ENCODE measurements at places on chromosomes 7 and 10. TPM values are rescaled to one million over a fixed set of nuclear protein-coding genes. Genes with fewer than 3 reads are reported as not detected.

EPO gene
- total RNA-seq: not detected

SMURF1 gene
- 26.5 TPM for total RNA-seq

ARHGAP22 gene
- 9.3 TPM for total RNA-seq

LRRC18 gene
- total RNA-seq: not detected

CLCN1 gene
- 0.21 TPM for total RNA-seq

LDB1 gene
- total RNA-seq: 55.8 TPM

C7orf57 gene
- 0.14 TPM for total RNA-seq

EGR2 gene
- 0.28 TPM for total RNA-seq

NODAL gene
- total RNA-seq: not detected

SLC25A40 gene
- 7.5 TPM for total RNA-seq

SUV39H2 gene
- total RNA-seq: 13.5 TPM

CFAP46 gene
- 0.79 TPM for total RNA-seq

PFKFB3 gene
- 37.0 TPM for total RNA-seq

All from airway epithelial cell (primary cell).